Kidney epithelial cell (primary cell): ENCODE measurements at places on chromosomes 3 and 15. TPM values are rescaled to one million over a fixed set of nuclear protein-coding genes. Genes with fewer than 3 reads are reported as not detected.

DNA sequence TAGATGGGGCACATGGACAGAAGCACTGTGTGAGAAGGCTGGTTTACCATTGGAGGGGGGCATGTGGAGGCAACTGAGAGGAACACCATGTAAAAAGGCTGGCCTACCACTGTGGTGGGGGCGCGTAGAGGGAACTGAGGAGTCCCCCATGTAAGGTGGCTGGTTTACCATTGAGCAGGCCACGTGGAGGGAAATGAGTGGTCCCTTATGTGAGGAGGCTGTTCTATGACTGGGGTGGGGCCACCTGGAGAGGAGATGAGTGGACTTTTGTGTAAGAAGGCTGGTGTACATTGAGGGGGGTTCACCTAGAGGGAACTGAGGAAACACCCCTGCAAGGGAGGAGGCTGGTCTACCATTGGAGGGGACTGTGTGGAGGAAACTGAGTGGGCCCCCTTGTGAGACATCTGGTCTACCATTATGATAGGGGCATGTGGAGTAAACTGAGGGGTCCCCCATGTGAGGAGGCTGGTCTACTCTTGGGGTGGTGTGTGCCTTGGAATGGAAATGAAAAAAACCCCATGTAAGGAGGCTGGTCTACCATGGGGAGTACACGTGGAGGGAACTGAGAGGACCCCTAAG lies 156.9 kb downstream of the FBLN2 start:
- no peak for DNase-seq

- DNase-seq = no peak
Measured at GRCh38 chr3:72844436-72844993, 3.7 kb downstream of the SHQ1 start.

DNA sequence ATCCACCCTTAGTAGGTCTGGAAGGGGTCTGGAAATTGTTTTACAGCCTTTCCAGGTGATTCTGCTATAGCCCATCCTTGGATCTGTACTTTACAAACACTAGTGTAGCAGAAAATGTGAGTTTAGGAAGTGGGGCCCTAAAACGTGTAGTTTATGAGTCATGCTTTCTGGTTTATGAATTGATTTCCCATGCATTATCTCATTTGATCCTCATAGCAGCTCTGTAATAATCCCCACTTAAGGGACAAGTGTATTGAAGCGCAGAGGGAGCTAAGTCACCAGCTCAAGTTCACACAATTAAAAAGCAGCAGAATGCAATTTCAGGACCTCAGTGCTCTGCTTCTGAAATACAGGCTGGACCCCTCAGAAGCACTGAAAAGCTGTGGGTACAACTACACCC lies 22.7 kb upstream of the STARD5 start:
- DNase-seq = no peak

The EPB42 gene
- not detected in 2 replicates for total RNA-seq

DNA sequence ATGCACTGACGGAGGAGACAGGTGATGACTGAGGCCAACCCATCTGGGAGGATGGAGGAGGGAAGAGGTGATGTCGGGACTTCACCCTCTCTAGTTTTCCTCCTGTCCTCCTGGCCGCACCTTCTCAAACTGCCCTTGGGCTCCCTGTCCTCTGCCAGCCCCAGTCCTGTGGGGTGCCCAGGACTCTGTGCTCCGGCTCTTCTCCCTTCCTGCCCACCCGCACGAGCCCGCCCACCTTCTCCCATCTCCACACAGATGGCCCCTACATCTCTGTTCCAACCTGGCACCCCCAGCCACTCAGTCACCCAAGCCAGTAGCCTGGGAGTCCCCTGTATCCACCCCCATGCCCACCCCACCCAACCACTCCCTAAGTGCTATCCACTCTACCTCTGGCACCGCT lies 206.7 kb upstream of the LINGO1 start:
- no peak for DNase-seq

The CEP97 gene
- 7.5 and 9.7 TPM in 2 replicates for total RNA-seq
